ENCODE measurements at places on chromosomes 12 and 14. TPM values are rescaled to one million over a fixed set of nuclear protein-coding genes. Genes with fewer than 3 reads are reported as not detected.

The TAS2R46 gene
- total RNA-seq: 0.89 TPM

The RPL36AL gene
- total RNA-seq: 151 TPM

The GNG2 gene
- 174 TPM for total RNA-seq

The ANKS1B gene
- 8.4 TPM for total RNA-seq

The POTEM gene
- total RNA-seq: not detected

The ATL1 gene
- 15.9 TPM for total RNA-seq

GRCh38 chr12:93946542-93947150 is 201.7 kb upstream of the PLXNC1 start:
- no peak for DNase-seq

DNA sequence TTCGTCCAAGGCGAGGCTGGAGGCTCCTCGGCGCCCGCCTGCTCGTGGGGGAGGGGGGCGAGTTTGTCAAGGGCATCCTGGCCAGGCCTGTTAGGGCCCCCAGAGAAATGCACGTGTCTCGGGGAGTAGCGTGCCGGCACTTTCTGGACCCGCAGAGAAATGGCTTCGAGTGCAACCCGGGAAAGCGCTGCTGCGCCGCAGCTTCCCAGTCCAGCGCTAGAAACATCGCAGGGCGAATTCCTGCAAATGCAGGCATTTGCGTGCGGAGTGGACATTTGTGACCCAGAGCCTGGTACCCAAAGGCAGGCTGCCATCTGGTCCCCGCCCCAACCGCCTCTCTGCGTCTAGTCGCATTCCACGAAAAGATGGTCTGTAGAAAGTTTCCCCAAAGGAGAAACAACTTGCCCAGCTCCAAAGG is 756 bp downstream of the LGR5 start:
- DNase-seq: no peak

DNA sequence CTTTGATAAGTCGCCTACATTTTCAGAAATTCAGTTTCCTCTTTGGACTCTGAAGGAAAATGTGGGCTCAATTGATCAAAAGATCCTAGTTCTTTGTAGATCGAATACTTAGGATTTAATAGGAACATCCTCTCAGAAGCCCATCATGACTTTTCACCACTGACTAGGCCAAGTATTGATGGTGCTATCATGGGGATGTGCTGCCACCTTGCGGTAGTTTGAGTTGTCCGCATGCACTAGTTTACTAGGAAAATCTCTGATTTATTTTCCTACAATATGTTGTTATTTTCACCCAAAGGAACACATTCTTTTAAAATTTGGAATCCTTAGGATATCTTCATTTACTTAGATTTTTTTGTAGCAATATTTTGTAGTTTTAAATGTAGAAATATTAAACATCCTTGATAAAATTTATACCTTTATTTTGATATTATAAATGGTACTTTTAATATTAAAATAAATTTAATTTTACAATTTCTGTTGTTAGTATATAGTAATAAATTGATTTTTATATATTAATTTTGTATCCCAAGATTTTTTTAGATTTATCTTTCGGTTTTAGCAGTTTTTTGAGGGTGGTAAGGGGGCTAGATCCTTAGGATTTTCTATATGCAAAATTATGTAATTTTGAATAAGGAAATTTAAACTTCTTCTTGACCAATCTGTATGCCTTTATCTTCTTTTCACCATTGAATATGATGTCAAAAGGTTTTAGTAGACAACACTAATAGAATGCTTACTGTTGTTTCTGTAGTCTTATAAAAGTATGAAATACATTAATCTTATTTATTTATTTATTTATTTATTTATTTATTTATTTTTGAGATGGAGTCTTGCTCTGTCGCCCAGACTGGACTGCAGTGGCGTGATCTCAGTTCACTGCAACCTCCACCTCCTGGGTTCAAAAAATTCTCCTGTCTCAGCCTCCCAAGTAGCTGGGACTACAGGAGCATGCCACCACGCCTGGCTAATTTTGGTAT is 52.9 kb upstream of the OR9K2 start:
- peak; percentile 81 for DNase-seq

- DNase-seq: no peak
These were observed 80.7 kb downstream of the NPAS3 start for GRCh38 chr14:33019346-33019745.

- no peak for DNase-seq
These were observed 625.4 kb upstream of the LRFN5 start for GRCh38 chr14:40981247-40981646.

DNA sequence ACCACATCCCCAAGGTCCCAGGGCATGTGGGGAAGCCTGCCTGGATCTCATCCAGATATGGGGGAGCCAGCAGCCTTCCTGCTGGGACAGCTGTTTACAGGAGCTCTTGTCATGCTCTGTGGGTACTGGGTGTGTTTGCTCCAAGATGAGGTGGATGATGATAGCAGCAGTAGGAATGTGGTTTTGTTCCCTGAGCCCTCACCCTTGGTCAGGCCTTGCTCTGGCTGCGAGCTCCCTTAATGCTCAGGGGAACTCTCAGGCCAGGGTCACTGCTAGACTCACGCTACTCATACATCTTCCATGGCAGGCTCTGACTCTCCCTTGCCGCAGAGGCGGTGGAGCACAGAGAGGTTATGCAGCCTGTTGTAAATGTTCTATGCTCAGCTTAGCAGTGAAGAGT is 990.3 kb downstream of the AACS start:
- no peak for DNase-seq

DNA sequence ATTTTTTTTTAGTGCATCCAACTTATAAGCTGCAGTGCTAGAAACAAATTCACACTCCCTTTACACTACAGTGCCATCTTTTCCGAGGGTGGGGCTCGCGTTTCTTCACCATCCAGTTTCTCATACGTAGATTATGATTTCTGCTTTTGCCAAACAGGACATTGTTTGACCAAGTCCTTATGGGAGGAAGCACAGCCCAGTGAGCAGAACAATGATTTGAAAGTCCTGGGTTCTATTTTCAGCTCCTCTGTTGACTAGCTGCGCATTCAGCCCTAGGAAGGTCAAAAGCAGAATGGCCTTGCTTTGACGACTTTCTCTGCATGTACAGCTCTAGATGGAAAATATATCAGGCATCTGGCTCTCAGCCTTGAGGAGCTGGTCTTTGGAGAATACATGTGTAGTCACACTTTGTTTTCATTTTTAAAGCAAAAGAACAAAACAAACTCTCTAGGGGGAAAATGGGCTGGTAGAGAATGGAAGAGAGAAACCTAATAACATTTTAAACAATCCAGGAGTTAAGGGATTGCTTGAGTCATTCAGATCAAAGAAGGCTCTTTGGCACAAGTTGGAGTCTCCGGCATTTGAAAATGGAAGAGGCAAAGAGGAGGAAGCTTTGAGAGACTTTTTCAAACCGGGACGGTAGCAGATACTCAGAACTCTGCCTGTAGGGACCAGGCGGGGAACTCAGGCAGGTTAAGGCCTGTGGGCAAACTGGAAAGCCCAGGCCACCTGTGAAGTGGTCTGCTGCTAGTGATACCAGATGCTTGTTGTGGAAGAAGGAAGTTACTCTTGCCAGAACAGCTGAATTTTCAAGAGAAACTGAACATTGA is 257.3 kb upstream of the PLEKHG7 start:
- no peak for DNase-seq

- DNase-seq: no peak
These were observed 4.7 kb upstream of the TSFM start for GRCh38 chr12:57777911-57778310.

DNA sequence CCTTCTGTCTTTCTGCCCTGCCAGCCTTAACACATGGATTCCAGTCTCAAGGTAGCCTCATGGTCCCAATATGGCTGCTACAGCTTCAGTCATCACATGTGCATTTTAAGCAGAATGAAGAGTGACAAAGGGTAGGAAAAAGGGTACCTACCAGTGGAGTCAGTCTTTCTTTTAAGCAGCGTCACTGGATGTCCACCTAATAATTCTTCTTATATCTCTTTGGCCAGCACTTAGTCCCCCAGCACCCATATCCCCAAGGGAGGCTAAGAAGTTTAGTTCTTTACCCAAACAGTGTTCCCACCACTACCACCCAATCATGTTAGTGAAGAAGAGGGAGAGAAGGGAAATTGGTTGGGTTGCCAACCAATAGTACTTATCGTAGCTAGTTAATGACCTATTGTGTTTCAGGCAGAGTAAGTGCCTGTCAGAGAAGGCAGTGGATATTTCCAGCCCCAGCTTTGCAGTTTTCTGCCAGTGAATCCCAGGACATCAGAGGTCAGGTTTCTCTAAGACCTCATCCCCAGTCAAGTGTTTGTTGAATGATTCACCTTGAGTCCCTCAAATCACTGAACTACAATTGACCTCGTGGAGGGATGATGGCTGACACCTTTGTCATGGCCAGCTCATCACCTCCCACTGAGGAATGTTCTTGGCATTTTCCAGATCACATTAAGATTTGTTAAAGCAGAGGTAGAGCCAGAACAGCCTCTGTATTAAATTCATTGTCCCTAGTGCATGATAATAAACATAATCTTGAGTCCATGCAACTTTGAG is 250.9 kb upstream of the CRY1 start:
- DNase-seq: no peak

DNA sequence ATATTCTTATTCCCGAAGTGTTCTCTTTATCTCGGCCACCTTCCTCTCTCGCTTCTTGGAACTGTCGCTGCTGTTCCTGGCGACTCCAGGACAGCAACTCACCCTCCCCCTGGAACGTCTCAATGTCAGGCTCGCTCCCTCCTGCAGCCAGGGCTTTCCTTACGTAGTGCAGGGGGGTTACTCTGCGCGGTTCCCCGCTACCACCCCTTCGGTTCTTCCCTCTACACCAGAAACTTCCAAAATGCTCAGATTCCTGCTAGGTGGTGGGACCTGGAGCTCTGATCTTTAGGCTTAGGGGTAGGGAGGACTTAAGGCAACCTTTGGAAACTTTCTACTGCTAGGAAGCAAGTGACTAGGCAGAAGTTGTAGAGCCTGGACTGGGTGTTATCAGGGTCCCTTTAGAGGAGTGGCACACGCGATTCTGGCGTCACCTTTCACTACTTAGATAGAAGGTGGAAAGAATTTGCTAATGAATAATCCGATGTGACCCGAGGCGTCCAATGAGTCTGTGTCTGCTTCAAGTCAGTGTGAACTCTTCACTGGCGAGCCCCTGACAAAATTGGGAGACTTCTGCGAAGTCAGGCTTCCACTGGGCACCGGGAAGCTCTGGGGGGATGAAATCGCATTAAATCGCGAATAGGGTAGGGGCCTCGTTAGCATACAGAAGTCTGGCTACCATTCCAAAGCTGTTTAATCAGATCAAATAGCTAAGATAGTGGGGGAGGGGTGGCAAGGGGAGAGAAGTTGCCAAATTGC is 900 bp upstream of the DPF3 start:
- peak; percentile 13 for DNase-seq

GRCh38 chr12:26017484-26018211 is 59.2 kb downstream of the RASSF8 start:
- DNase-seq: peak; percentile 50

DNA sequence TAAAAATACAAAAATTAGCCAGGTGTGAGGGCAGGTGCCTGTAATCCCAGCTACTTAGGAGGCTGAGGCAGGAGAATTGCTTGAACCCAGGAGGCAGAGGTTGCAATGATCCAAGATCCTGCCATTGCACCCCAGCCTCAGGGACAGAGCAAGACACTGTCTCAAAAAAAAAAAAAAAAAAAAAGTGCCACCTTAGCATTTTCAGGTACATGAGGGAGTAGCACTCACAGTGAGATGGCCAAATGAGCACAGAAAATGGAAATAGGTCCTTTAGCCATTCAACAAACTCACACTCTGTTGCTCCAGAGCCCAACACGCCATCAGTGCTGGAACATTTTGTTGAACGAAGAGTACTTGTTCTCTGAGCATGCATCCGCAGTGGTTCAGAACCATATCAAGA is 75.2 kb upstream of the MYL2 start:
- DNase-seq: no peak

DNA sequence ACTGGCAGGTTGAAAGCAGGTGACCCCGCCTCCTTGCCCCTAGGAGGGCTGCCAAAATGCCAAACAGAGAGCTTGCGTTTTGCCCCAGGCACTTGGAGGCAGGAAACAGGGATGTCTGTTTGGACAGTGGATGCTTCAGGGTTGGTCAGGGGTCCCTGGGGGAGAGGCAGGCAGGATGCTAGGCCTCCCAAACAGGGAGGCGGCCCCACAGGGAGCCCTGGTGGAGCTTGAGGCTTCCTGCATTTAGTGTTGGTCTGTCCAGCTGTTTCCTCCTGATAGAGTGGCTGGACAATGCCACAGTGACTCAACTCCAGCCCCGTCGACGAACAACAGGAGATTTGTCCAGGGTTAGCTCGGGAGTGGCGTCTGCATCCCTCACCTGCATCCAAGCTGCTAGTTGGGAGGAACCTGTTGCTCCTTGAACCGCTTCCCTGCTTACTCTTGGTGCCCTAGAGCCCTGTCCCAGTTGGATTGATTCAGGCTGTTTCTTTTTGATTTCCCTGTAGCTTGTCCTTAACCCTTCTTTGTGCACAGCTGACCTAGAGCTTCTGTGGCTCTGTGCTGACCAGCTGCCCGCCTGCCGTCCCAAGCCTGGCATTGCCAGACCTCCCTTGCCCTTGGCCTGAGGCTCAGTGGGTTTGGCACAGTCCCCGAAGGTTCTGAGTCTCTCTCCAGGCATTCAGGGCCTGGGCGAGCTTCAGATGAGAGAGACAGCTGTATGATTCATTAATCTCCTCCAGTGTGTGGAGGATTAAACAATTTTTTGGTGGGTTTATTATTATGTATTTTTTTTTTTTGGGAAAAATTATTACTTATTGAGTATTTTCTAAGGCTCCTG is 45.9 kb downstream of the TSPAN9 start:
- DNase-seq: no peak

GRCh38 chr14:66237741-66238140 is 248.4 kb upstream of the CCDC196 start:
- DNase-seq: no peak

Measured in neural crest cell (in vitro differentiated cells).